ENCODE measurements at places on chromosomes 3 and 15.
A peak's percentile ranks its signal among the peaks of the same experiment; 100 is the strongest.

- no peak for DNase-seq
Measured at GRCh38 chr15:74529921-74530320, 11.1 kb upstream of the ARID3B start.

DNA sequence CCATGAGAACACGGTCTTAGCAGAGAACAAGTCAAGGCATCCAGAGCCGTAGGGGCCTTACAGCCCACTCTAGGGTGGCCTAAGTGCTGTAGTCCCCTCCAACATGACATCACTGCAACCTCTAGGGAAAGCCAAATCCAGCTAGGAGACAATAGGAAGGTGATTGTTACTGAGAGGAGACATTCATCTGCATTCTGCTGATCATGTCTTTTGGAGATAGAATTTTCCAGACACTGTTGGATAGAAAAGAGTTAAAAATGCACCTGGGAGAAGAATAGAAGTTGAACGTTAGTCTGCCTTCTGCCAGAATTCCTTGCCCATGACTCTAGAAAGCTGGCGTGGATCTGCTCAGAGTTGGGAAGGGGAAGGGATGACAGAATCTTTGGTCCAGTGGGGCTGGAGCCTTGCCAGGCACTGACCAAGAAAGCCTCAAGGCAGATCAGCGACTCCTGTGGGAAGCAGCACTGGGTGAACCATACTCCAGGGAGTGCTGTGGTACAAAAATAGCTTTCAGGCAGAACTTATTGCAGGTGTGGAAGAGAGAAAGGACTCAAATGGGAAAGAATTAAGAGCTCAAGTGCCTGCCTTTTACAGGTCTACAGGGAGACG is 44.8 kb upstream of the RAF1 start:
- peak; percentile 77 for DNase-seq

- DNase-seq: no peak
Measured at GRCh38 chr3:20250786-20251185, 64.8 kb upstream of the SGO1 start.

DNA sequence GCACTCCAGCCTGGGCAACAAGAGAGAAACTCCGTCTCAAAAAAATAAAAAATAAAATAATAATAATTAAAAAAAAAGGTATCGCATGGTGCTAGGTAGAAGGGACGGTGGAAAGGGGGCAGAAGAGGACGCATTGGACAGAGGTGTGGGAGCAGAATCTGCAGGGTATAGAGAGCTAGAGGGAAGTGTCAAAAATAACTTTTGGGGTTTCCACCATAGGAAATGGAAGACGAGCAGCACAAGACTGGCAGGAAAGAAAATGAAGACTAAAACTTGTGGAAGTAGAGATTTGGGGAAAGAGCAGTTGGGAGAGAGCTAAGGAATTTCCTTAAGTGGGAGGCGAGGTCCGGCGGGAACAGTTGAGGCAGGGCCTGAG is 585 bp upstream of the MKRN2 start:
- no peak for DNase-seq

- DNase-seq: no peak
Measured at GRCh38 chr3:134317106-134317947, 56.9 kb downstream of the AMOTL2 start.

DNA sequence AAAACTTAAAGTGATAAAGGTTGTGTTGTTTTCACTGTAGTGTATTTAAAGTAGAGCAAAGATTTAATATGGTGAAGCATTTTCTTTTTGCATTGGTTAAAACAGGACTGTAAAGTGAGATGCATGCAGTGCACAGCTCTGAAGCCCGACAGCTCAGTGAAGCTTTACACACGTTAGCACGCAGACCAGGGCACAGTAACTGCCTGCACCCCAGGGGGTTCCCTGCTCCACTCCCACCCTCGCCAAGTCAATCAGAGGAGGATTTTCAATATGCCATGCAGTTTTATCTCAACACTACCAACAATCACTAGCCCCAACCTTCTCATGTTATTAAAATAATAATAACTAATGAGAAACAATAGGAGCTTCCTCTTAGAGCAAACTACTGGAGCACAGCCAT is 28.1 kb upstream of the BCL2L10 start:
- DNase-seq: no peak

- no peak for DNase-seq
Measured at GRCh38 chr3:169931747-169932520, 20.6 kb downstream of the SAMD7 start.

DNA sequence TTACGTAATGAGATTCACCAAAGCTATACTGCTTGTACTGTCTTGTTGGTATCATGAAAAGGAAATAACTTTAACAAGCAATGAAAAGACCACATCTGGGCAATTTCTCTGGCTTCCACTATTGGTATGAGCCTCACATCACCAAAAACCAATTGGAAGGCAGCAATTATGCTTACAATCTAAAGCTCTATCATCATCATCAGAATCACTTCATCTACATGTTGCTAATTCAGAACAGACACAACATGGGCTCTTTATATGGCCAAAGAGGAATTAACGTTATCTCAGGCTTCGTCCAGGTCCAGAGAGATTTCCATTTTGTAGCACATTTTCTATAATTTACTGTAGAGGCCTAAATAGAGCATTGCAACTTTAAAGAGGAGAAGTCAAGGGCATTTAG is 36.6 kb upstream of the SLCO3A1 start:
- DNase-seq: no peak

GRCh38 chr3:36512555-36512954 is 132.3 kb downstream of the STAC start:
- DNase-seq: no peak

DNA sequence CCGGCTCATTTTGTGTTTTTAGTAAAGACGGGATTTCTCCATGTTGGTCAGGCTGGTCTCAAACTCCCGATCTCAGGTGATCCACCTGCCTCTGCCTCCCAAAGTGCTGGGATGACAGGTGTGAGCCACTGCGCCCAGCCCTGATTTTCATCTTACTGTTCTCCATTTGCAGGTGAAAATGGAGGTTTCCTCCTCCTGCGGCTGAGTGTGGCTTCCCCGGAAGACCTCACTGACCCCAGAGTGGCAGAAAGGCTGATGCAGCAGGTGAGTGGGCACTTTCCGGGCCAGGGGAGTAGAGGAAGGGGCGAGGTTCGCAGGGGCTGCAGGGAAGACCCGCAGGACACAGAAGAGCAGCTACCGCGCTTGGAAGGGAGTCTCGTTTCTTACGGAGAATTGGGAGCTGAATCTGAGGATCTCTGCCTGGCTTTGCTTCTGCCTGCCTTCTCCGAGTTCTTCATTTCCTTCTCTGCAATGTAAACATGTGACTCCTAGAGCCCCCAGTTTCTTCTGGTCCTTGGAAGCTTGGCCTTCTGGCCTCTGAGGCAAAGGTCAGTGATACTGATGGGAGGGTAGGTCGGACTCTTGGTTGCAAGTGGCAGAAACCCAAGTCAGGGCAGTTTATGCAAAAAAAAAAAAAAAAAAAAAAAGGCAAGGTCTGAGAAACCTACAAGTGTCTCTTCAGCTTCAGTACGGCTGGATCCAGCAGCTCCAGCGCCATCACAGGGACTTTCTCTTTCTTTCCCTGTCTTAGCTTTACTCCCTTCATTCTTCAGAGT is 8.9 kb downstream of the MUC20 start:
- no peak for DNase-seq

Measured in AG08396 (cell line).